NCI-H748 treated with DMSO at 0.1 percent for 48 hours (cell line): ENCODE measurements at places on chromosomes 1 and 21.

- DNase-seq = no peak
Measured at GRCh38 chr1:73914951-73915350, 283.0 kb downstream of the LRRIQ3 start.

DNA sequence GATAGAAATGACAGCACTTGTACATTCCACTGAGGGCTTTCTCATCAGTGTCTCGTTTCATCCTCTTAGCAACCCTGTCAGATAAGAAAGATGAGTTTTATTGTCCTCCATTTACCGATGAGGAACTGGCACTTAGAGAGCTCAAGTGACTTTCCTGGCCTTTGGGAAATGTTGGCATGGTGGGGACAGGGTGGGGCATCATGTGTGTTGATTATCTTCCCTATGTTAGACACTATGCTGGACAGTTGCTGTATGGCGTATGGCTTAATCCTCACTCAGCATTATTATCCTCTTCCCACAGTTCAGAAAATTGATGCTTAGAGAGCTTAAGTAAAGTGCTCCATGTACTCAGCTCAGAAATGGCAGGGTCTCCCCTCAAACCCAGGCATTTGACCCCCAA is 163.2 kb downstream of the CAMTA1 start:
- DNase-seq = no peak

- DNase-seq = peak; percentile 90
Measured at GRCh38 chr21:40054403-40054802, 187.2 kb downstream of the PCP4 start.

- DNase-seq = no peak
Measured at GRCh38 chr1:44805311-44806024, 1.7 kb downstream of the DYNLT4 start.

GRCh38 chr1:6803357-6803756 is 18.1 kb downstream of the CAMTA1 start:
- DNase-seq = no peak

GRCh38 chr1:34925730-34926129 is 3.7 kb downstream of the DLGAP3 start:
- DNase-seq = no peak

GRCh38 chr1:42817440-42817767 is 207 bp upstream of the SVBP start:
- DNase-seq = no peak
